ENCODE measurements at places on chromosomes 16 and 17.

GRCh38 chr16:88782454-88783390 is 2.3 kb downstream of the PIEZO1 start:
- DNase-seq: no peak

- no peak for DNase-seq
Measured at GRCh38 chr16:76268824-76269223, 8.4 kb upstream of the CNTNAP4 start.

GRCh38 chr16:89242795-89243200 is 25.3 kb downstream of the ZNF778 start:
- DNase-seq: no peak

DNA sequence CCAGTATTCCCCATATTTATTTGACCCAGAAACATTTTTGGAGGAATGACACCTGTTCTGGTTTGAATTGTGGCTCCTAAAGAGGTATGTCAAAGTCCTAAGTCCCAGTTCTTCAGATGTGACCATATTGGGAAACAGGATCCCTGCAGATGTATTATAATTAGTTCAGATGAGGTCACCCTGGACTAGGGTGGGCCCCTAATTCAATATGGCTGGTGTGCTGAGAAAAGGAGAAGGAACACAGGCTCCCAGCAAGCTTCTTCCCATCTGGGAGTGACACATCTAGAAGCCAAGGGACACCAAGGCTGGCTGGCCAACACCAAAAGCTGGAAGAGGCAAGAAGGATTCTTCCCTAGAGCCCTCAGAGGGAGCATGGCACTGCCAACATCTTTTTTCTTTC is 3.8 kb upstream of the GCSH start:
- no peak for DNase-seq

GRCh38 chr17:68820476-68820824 is 134.7 kb downstream of the ABCA8 start:
- no peak for DNase-seq
